Progenitor cell of endocrine pancreas (in vitro differentiated cells): ENCODE measurements at places on chromosomes 16 and 17.

GRCh38 chr16:63684149-63685101, 1437.4 kb downstream of the CDH11 start:
- DNase-seq: no peak

GRCh38 chr17:80649672-80650330, 105.2 kb downstream of the RPTOR start:
- no peak for DNase-seq

DNA sequence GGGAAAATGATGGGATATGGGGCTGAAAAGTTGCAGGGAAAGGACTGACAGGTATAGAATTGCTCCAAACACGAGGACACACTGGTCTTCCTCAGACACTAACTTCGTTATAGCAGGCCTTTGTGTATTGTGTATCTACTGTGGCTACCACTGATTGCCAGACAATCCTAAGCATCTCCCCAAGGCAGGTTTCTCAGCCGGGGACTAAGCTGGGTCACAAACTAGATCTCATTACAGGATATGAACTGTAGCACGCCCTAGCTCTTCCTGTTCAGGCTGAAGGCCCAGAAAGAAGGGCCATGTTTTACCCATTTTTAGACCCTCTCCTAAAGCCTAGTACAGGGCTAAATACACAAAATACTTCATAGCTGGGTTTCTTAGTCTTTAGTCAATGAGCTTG, 5.1 kb upstream of the RANGRF start:
- DNase-seq: no peak

DNA sequence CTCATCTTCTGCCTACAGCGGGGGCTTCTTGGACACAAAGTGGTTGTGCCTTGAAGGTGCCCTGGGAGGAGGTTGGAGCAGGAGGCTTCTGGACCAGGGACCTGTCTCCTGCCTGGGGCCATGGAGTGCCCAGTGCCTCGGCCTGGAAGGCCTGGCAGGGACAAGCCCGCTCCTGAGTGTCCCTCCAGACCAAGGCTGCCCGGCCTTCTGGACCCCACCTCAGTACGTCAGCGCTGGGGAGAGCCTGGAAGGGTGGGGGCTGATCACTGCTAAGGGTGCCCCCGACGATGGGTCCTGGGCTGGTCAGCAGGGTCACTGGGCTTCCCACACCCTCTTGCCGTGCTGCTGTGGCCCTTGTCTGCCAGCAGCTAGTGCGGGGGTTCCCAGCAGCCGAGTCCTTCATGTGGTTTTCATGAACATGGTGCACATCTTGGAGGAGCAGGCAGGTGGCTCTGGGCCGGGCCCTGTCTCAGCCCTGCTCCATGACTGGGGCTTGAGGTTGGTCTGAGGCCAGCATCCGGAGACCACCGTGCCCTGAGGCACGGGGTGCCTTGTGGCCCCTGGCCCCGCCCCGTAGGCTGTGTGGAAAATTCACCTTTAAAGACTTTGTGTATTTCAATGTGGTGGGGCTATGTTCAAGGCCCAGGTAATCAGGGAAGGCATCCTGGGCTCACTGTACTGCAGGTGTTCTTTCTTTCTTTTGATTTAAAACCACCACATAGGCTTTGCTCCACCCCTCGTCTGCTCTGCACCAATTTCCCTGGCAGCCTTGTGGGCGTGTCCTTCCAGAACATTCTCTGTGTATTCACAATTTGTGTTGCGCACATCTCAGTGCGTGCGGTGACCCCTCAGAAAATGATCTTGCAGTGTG, 22.4 kb downstream of the MGRN1 start:
- no peak for DNase-seq

GRCh38 chr16:48538746-48539484, 71.1 kb downstream of the N4BP1 start:
- no peak for DNase-seq

GRCh38 chr16:1028524-1029258, 43.9 kb upstream of the SSTR5 start:
- DNase-seq: no peak

DNA sequence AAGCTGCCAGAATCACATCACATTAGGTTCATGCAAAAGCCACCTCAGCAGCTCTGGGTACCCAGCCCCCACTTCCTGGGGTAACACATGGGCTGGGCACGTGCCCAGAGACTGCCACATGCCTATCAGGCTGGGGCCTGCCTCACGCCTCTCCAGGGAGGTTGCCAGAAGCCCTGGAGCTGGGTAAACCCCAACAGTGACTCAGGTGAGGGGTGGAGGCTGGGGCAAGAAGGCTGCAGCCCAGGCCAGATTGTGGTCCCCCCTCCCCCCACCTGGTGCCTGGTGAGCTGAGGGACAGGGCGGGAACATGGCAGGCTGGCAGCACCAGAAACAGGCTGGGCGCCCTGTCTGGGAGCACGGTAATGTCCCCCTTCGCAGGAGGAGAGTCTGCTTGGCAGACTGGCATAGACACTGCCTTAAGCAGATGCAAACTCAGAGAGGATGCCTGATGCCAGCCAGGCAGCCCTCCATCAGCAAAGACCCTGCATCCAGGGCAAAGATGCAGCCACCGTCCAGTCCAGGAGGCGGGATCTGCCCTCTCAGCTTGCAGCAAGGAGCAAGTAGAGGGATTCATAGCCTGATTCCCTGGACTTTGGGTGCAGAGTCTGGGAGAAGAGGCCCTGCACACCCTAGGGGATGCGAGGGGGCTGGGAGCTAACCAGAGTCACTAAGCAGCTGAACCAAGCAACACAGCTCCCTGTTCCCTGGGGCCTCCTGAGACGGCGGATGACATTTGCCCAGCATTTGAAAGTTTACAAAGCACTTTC, 28.8 kb downstream of the NGFR start:
- no peak for DNase-seq

DNA sequence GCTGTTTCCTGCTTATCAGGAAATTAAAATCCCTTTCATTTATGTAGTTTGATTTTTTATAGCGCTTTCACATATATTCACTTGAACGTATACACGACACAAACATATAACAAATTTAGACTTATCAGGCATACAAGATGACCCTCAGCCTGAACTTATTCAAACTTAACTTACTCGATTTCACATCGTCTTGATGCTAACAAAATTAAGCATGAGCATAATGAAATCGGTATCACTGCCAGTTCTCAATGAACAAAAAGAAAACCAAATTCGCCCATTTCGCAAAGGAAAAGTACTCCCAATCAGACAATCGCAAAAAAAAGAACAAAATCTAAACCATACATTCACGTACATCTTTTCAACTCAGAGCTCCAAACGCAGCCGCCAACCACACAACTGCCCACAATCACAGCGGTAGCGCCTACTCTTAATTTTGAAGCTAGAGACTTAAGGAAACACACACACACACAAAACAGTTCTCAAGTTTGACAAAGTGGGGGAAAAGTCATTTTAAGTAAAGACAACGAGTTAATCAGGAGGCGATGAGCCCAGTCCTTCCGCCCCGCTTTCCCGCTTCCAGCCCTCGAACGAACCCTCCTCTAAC, 1.1 kb downstream of the GJC1 start:
- no peak for DNase-seq

DNA sequence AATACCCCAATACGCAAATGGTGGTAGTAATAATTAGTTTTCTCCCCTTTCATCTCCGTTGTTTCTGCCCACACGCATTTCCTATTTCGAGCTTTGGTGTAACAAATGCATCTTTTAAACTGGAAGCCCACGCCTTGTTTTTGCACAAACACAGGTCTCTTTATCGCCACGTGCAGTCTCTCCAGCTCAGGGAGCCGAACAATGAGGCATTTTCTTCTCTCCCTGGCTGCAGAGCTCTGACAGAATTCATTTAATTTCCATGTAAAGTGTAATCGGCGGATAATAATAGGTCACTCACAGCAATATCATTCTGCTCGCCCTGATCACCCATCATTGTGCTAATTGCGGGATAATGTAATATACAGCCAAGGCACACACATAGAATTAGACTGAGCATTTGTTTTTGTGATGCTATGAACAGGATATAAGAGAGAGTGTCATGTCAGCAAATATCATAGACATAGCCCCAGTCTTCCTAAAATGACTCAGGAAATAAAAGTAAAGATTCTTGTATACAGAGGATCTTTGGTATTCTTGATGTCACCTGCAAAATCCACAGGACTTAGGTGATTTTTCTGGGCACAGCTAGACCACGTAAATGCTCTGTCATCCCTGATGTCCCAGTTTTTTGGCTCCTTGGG, 452.6 kb upstream of the CDH11 start:
- DNase-seq: no peak

- DNase-seq: no peak
These were observed 30.1 kb downstream of the ARHGAP17 start for GRCh38 chr16:24984903-24985675.

DNA sequence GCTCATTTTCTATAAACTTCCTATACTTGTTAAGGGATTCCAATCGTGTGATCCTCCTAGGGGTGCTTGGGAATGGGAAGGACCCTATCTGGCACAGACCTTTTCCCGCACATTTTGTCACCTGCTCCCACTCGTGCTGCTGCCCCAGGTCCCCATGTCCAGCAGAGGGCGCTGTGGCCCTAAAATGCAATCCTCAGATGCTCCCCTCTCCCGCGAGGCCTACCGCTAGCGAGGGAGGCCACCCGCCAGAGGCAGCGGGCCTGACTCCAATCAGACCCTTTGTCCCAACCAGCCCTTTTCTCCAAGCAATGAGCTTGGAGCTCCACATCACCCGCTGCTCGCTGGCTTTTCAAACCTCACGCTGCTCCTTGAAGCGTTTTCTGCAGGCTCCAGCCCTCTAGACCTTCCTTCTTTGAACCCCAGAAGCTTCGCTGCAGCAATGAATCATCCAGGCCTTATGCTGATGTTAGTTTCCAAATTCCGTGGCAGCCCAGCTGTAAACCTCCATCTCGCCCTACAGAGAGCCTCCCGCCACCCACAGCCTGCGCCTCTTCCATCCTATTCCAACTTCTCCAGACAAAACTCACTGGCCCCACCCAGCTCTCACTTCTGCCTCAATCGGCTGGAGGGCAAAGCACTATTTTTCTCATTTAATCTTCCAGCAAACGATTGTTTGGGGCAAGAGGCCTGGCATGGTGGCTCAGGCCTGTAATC, 23.6 kb upstream of the FZD2 start:
- peak; percentile 93 for DNase-seq

GRCh38 chr16:20441191-20441590, 10.1 kb upstream of the ACSM2A start:
- no peak for DNase-seq
